ENCODE measurements at places on chromosomes 2 and 18.

- DNase-seq = no peak
Observed at GRCh38 chr18:51516478-51517038, 319.1 kb upstream of the MEX3C start.

DNA sequence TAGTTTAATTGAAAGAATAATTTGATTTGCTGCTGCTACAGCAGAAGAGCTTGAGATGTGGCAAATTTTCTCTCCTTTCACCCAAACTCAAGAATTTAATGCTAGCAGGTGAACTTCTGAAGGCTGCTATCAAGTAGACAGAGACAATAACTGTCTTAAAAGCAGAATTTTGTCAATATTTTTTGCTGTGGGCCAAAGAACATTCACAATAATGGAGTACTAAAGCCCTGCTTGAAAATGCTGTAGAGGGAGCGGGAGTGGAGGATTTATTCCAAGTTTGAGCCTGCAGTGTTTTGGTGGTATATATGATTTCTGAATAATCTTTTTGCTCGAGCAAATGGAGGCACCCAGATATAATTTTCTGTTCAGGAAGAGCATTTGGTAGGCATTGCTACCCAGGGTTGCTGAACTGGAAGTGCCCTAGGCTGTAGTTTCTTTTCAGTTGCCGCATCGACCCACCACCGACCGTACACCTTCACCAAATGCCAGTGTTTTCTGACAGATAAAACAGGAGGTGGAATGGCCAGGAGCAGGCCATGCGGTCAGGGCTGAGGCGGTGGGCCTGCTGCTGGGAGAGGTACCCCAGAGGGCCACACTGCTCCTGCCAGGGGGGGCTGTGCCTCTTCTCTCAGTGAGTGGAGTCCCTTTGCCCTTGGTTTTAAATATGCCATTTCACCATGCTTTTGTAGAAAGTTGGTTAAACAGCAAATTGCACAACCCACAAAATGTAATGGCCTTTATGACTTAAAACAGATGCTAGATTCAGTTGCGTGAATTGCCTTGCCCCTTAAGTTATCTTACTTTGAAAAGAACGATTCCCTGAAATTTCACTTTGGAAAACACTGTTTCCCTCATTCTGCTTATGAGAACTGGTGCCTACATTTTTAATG, 36.4 kb downstream of the TSHZ1 start:
- peak; percentile 27 for DNase-seq

DNA sequence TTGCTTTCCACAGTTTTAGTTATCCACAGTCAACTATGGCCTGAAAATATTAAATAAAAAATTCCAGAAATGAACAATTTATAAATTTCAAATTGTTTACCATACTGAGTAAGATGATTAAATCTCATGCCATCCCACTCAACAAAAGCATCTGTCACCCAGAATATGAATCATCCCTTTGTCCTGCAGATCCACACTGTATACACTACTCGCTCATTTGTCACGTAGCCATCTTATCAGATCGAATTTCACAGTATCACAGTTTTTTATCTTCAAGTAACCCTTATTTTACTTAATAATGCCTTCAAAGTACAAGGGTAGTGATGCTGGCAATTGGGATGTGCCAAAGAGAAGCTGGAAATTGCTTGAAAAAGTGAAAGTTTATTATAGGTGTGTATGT, 291.8 kb upstream of the LRATD1 start:
- no peak for DNase-seq

DNA sequence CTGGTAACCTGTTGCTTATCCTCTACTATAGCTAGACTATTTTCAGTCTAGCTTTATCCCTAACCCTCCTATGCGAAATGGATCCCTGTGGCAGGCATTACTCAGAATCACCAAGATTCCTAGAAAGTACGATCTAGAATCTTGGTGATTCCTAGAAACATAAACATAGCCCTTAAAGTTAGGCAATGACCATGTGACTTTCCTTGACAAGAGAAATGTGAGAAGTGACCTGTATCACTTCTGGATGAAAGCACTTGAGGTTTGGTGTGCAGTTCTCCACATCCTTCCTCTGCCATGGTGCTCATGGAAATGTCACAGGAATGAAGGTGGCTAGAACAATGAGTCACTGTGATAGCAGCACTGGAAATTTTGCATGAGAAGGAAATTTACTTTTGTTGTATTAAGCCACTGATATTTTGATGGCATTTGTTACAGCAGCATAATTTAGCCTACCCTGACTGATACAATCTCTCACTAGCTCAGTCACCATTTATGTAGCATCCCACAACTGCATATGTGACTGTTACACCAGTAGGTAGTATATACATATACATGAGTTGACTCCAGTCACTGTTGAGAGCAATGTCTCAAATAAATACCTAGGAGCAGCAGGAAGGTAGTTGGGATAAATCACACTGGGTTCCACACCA, 68.3 kb upstream of the MAPRE2 start:
- no peak for DNase-seq

GRCh38 chr2:161725297-161725696, 101.1 kb downstream of the SLC4A10 start:
- no peak for DNase-seq

DNA sequence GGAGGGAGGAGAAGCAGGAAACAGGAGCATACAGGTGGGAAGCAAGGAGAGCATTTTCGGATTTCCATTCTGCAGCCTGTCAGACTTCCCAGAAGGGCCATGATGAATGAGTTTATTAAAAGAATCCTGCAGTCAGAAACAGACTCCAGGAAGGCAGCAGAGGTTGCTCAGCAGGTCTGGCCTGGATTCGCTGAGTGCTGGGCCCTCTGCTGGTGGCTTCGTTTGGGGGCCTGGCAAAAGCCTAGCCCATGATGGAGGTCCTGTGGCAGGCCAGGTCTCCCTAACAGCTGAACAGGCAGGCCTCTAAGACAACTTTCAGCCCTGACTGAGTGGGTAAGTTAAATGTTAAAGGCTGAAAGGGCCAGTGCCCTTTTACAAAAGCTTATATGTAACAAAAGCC, 108.2 kb upstream of the CAPN13 start:
- DNase-seq = no peak

DNA sequence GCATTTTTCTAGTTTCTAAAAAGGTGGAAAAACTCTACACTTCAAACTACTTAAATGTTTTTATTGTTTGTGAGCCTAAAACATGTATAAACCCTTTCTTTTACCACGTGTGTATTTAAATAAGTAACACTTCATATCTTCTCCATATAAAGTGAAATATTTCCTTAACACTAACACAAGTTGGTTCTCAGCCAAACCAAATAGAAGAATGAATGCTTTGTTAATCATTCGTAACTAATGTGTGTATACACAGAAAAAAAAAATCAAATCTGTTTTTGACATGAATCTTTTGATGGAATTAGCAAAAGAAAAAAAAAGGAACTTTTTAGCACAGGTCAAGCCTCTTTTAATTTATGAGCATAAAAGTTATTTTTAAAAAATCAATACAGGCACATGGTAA, 89.3 kb downstream of the EHBP1 start:
- no peak for DNase-seq

DNA sequence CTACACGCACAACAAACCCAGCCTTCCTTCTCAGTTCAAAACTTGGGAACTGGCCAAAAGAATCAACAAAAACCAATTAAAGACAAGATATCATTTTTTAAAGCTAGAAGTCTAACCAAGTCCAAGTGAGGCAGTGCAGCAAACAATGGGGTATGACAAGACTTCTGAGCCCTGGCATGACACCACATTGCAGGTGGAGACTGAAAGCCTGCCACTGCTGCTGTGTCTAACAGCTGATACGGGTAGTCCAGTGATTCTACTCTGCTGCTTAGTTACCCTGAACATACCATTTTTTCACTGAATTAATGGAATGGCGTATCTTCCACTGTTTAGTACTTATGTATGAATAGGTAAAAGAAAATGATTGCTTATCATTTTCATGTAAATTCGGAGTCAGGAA, 47.4 kb upstream of the KIDINS220 start:
- DNase-seq = no peak

Data from globus pallidus (tissue), 1 donor.